Cortex of kidney (tissue), 1 donor: ENCODE measurements at places on chromosomes 1 and 21.

DNA sequence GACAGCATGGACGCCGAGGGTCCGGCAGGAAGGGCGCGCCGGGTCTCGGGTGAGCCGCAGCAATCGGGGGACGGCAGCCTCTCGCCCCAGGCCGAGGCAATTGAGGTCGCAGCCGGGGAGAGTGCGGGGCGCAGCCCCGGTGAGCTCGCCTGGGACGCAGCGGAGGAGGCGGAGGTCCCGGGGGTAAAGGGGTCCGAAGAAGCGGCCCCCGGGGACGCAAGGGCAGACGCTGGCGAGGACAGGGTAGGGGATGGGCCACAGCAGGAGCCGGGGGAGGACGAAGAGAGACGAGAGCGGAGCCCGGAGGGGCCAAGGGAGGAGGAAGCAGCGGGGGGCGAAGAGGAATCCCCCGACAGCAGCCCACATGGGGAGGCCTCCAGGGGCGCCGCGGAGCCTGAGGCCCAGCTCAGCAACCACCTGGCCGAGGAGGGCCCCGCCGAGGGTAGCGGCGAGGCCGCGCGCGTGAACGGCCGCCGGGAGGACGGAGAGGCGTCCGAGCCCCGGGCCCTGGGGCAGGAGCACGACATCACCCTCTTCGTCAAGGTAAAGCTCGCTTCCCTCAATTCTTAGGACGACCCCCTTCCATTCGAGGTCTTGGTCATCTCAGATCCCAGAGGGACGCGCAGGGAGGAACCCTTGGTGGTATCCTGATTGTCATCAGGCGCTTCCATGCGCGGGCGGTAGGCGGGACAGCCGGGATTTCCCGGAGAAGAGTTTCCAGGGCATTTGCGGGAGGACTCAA is 1.6 kb downstream of the CLIC6 start:
- no peak for DNase-seq

GRCh38 chr1:167305706-167306277 is 85.1 kb downstream of the POU2F1 start:
- no peak for DNase-seq

GRCh38 chr1:240126821-240127220 is 35.1 kb downstream of the FMN2 start:
- no peak for DNase-seq

DNA sequence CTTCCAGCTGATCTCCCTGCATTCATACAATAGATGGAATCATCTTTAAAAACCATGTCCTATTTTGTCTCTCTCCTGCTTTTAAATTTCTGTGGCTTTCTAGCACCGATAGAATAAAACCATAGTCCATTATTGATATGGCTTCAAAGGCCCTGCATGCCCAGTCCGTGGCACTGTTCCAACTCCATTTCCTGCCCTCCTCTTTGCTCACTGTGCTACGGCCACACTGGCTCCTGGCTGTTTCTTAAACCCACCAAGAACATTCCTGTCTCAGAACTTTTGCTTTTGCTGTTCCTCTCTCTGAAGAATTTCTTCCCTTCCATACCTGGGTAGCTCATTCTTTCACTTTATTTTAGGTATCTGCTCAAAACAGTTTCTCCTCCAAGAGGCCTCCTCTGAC is 7.2 kb downstream of the SLAMF1 start:
- no peak for DNase-seq

DNA sequence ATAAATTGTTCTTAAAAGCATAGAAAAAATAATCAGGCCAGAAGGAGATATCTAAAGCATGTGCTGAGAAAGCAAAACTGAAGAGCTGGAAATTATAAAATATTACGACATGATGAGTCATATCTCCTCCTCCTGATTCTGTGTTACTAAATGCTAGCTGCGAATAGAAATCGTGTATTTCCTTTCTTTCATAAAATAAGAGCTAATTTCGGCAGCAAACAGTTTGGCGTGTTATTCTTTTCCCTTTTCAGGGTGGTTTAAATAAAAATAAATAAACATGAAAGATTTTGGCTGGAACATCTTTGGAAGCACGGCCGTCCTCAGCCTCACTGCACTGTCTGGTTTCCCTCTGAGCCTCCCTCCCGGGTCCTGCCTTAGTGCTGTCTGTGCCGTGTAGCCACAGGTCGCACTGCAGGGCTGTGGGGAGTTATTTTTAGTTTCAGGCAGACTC is 56.0 kb downstream of the ADARB1 start:
- no peak for DNase-seq

DNA sequence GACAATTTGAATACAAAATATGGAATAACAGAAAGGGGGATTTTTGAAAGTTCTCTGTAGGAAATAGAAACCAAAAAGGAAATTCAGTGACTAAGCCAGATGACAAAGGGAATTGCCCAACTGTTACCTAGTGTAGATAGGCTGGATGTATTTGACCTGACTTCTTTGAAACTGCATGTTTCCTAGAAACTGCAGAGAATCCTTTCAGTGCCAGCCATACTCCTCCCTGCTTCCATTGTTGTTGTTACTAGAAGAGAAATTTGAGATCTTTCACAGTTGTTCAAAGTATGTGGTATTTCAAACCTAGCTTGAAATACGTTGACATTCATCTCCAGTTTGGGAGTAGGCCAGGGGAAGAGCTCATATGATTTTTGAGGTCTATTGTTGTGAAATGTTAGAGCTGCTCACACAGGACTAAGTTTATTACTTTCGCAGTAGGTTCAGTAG is 1.8 kb upstream of the GBP5 start:
- DNase-seq, result no peak

- no peak for DNase-seq
These were observed 43.0 kb downstream of the NKAIN1 start for GRCh38 chr1:31196685-31197084.

GRCh38 chr1:76826072-76826845 is 41.0 kb upstream of the ST6GALNAC5 start:
- no peak for DNase-seq

- no peak for DNase-seq
These were observed 27.5 kb upstream of the MYSM1 start for GRCh38 chr1:58727364-58727763.

- no peak for DNase-seq
These were observed 22.1 kb downstream of the PRRC2C start for GRCh38 chr1:171507435-171507834.

DNA sequence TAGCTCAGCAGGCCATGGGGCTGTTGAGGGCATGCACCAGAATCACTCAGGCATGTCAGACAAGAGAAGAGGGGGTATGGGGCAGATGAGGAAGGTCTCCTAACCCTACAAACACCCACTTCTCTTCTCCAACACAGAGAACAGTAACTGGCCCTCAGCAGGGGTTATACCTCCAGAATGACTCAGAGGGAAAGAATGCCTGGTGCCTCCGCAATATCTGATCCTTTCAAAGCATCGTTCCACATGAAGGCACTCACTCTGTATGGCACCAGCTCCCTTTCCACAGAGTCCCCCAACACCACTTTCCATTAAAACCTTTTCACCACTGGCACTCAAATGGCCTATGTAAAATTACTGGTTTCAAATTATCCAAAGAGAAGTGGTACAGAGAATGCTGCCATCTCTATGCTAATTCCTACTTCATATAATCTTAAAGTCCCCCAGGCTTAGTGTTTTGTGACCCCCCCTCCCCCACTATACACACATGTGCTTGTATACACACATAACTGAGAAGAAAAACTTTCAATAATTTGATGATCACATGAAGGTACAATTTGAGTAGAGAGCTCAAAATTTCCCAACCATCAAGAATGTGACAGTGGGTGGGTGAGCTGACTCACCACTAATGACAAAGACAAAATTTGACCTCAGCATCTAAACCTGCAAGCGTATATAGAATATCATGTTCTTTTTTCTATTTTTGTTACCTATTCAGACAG is 91.5 kb downstream of the SIPA1L2 start:
- no peak for DNase-seq

DNA sequence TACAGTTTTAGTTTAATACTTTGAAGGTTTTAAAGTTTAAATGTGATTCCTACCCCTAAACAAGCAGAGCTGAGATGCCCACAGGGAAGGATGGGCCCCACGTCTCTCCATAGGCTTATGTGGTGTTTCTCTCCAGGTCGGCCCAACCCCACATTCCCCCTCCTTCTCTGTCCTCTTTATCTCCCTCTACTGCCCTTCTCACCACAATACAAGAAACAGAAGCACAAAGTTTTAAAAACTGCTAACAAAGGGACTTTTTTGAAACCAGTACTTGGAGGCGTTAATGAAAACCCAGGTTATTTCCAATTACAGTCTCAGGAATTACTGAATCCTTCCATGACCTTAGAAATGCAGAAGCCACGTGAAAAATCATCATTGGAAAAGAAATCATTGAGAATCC is 324.0 kb downstream of the NTNG1 start:
- DNase-seq, result no peak

DNA sequence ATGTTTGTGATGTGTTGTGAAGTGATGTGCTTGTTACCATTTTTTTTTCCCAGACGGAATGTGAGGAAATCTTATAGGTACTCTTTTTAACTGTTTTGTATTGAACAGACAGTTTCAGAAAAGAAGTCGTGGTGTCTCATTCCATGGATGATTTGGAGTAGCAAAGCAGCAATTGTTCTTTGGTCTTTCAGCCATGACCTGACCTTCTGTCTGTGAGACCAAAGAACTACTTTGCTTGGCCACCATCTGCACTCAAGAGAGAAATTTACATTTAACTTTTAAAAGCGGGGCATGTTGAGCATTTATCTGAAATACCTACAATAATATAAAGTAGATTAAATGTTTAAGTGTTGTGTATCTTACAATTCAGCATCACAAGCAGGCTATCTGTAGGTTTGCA is 90.2 kb downstream of the SDCCAG8 start:
- DNase-seq, result no peak

GRCh38 chr1:13549021-13549420 is 34.6 kb upstream of the PDPN start:
- no peak for DNase-seq

DNA sequence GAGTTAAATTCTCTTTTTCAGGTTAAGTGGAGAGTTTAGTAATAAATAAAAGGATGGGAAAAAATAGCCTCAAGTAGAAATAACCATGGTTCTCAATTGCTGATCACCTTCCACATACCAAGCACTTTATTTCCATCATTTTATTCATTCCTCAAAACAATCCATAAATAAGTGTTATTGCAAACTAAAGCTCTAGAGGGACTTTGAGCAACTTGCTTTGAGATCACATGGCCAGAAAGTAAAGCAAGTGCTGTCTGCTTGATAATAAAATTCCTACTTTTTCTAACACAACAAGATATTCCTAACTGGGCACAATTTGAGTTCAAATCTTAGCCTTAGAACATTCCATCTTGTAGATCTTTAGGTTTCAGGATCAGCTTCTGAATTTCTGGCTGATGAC is 97.1 kb upstream of the C1orf87 start:
- DNase-seq, result no peak

- no peak for DNase-seq
These were observed 56.0 kb downstream of the PGBD5 start for GRCh38 chr1:230370109-230370508.

- DNase-seq, result no peak
These were observed 20.8 kb upstream of the TSNAX start for GRCh38 chr1:231507476-231508355.

DNA sequence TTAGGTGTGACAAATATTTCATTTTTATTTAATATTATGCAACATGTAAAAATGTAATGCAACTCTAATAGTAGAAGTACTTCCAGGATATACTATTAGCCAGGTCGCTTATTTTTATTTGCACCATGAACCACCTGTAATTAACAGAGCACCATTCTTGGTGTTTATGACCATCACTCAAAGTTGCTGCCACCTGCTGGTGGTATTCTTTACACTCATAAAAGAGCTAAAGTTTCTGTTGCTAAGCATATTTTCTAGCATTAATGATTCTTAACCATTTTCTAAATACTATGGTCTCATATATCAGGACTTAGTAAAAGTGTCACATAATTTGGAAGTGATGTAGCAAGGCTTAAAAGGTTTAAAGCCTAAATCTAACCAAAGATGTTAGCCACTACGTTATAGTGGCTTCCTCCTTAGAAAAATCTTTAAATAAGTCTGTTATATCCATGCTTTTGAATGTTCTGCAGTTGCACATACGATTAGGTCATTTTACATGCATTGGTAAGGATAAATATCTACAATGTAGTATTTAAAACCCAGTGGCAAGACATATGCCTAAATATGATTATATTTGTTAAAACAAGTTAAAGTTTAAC is 244.5 kb downstream of the NEGR1 start:
- no peak for DNase-seq

DNA sequence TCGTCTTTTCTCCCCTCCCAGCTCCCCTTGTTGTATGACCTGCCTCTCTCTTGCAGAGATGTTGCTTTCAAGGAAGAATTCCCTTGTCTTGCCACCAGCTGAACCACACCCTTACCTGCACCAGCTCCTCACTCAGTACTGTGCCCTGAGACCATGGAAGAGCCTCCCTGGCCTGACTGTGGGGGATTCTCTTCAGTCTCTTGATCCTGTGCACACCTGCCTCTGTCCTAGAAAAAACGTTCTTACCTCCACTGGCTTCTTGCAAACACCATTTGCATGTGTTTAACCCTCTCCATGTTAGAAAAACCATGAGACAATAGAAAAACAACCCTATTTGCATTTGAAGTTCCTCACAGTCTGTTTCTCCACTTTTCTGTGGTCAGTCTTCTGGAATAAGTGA is 43.3 kb upstream of the FCRL4 start:
- no peak for DNase-seq

- DNase-seq, result no peak
These were observed 101.5 kb downstream of the SCCPDH start for GRCh38 chr1:246825557-246826175.

DNA sequence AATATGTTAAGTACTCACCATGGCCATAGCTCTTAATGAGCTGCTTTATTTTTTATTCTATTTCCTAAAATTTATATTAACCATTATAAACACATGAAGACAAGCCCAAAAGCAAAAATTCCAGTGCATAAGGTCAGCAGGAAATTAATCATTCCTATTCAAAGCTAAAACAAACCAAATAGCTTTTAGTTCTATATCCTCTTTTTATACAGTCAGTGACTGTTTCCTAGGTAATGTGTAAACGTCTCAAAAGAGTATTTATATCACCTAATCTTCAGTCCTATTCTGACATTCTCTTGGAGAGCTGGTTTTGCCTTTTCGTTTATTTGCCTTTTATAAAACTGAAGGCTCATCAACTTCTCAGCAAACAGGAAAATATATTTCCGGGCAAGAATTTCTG is 4.2 kb downstream of the GOLPH3L start:
- no peak for DNase-seq

DNA sequence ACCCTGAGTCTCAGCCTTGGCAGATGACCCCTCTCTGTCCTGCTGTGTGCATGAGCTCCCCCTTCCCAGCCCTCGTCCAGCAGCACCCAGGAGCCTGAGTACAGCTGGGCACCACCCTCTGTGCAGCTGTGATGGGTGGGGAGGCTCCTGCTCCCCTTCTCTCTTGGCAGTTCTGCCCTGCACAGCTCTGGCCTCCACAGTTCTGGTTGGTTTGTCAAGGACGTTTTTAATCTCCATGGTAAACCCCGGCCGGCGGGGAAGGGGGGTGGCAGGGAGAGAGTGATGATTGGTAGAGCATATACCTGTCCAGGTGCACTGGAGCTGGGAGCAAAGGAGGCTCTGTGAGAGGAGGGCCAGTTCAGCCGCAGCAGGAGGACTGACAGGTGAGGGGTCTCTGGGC is at the start of gene CLCNKA:
CLCNKA (plus strand) TSS at position 356 of the 400 bp plus-strand sequence. CDS start 584 bp downstream, outside the sequence.
- no peak for DNase-seq
